Neural progenitor cell (in vitro differentiated cells): ENCODE measurements at places on chromosomes 16 and 17. TPM values are rescaled to one million over a fixed set of nuclear protein-coding genes. Genes with fewer than 3 reads are reported as not detected.

Gene EVPLL
- not detected in 2 replicates for total RNA-seq

Gene CDYL2
- total RNA-seq, result 4.8 and 4.9 TPM in 2 replicates

- H3K27me3 ChIP-seq, result peaks cover 39% of the 10 kb centered on the region
- H3K36me3 ChIP-seq, result no peaks in the 10 kb centered on the region
- no peak for DNase-seq
- no peak overlapping the region for H3K27ac ChIP-seq
Measured at GRCh38 chr17:31490671-31491375, 99.3 kb downstream of the RAB11FIP4 start.

Gene HS3ST3B1
- 21.2 and 21.5 TPM in 2 replicates for total RNA-seq
